Immature natural killer cell (primary cell): ENCODE measurements at places on chromosomes 1 and 21. TPM values are rescaled to one million over a fixed set of nuclear protein-coding genes. Genes with fewer than 3 reads are reported as not detected.

The CELSR2 gene
- polyA plus RNA-seq: 0.17 TPM

DNA sequence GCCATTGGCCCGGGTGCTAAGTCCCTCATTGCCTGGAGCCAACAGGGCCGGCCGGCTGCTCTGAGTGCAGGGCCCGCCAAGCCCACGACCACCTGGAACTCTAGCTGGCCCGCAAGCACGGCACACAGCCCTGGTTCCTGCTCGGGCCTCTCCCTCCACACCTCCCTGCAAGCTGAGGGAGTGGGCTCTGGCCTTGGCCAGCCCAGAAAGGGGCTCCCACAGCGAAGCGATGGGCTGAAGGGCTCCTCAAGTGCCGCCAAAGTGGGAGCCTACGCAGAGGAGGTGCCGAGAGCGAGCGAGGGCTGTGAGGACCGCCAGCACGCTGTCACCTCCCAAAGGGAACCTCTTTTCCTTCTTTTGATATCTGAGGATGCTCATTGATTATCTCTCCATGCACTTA, 283.4 kb downstream of the PRDM2 start:
- no peak overlapping the region for H3K27ac ChIP-seq
- DNase-seq: no peak
- H3K27me3 ChIP-seq: no peaks in the 10 kb centered on the region
- H3K36me3 ChIP-seq: no peaks in the 10 kb centered on the region
- H3K4me3 ChIP-seq: no peak overlapping the region

The SIPA1L2 gene
- polyA plus RNA-seq: not detected

The SPATA21 gene
- not detected for polyA plus RNA-seq

The KIRREL1 gene
- not detected for polyA plus RNA-seq
